ENCODE measurements at places on chromosomes 16 and 17. TPM values are rescaled to one million over a fixed set of nuclear protein-coding genes. Genes with fewer than 3 reads are reported as not detected.

- peaks cover 20% of the 10 kb centered on the region for H3K27me3 ChIP-seq
- H3K4me3 ChIP-seq = no peak overlapping the region
- no peak for DNase-seq
- H3K4me1 ChIP-seq = peaks cover 7% of the 10 kb centered on the region
Observed at GRCh38 chr16:29809031-29809747, 2.8 kb upstream of the PRRT2 start.

GRCh38 chr16:1206326-1206725, 18.7 kb downstream of the TPSG1 start:
- no peak overlapping the region for H3K4me3 ChIP-seq
- H3K36me3 ChIP-seq = peaks cover 17% of the 10 kb centered on the region
- no peak for DNase-seq
- no peaks in the 10 kb centered on the region for H3K27me3 ChIP-seq
- no peaks in the 10 kb centered on the region for H3K4me1 ChIP-seq
- no peak overlapping the region for H3K27ac ChIP-seq

GRCh38 chr17:62688398-62689160, 61.1 kb downstream of the MRC2 start:
- no peaks in the 10 kb centered on the region for H3K4me1 ChIP-seq
- H3K36me3 ChIP-seq = no peaks in the 10 kb centered on the region
- H3K27me3 ChIP-seq = no peaks in the 10 kb centered on the region
- H3K27ac ChIP-seq = no peak overlapping the region
- DNase-seq = no peak

- no peak overlapping the region for H3K27ac ChIP-seq
- H3K27me3 ChIP-seq = no peaks in the 10 kb centered on the region
- peaks cover 6% of the 10 kb centered on the region for H3K4me1 ChIP-seq
- DNase-seq = no peak
- no peaks in the 10 kb centered on the region for H3K36me3 ChIP-seq
Observed at GRCh38 chr17:37066322-37067255, 117.8 kb downstream of the AATF start.

GRCh38 chr17:81398176-81398831, 3.0 kb downstream of the BAHCC1 start:
- H3K27ac ChIP-seq = peak overlapping the region; percentile 67
- H3K27me3 ChIP-seq = peaks cover 3% of the 10 kb centered on the region
- DNase-seq = peak; percentile 74
- peak overlapping the region; percentile 87 for H3K4me3 ChIP-seq
- H3K36me3 ChIP-seq = no peaks in the 10 kb centered on the region
- H3K4me1 ChIP-seq = peaks cover 8% of the 10 kb centered on the region

GRCh38 chr16:56700195-56700594, 17.9 kb downstream of the MT1X start:
- H3K4me1 ChIP-seq = no peaks in the 10 kb centered on the region
- no peak overlapping the region for H3K4me3 ChIP-seq
- H3K36me3 ChIP-seq = no peaks in the 10 kb centered on the region

DNA sequence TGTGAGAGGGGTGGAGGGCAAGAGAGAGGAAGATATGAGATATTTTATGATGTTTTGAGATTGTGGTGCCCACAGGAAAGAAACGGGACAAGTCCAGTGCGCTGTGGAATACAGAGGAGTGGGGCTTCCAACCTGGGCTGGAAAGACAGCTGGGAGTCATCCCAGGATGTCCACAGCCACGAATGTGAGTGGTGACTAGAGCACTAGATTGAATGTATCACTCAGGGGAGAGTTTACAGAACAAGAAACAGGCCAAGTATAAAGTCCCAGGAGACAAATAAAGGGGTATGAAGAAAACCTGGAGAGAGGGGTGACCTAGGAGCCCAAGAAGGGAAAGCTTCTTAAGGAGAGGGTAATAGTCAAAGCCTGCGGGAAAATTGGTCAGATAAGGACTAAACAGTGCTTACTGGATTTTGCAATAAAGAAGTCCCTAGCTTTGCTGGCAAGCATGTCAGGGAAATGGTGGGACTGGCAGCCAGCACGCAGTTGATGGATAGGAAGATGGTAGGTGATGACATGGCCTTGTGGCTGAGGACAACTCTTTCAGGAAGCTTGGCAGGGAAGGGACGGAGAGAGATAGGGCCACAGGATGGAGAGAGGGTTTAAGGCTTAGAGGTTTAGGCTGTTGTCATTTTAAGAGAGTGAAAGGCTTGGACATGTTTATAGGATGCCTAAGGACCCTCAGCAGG, 114.5 kb downstream of the AXIN2 start:
- H3K27ac ChIP-seq = no peak overlapping the region
- no peaks in the 10 kb centered on the region for H3K4me1 ChIP-seq
- no peaks in the 10 kb centered on the region for H3K27me3 ChIP-seq

DNA sequence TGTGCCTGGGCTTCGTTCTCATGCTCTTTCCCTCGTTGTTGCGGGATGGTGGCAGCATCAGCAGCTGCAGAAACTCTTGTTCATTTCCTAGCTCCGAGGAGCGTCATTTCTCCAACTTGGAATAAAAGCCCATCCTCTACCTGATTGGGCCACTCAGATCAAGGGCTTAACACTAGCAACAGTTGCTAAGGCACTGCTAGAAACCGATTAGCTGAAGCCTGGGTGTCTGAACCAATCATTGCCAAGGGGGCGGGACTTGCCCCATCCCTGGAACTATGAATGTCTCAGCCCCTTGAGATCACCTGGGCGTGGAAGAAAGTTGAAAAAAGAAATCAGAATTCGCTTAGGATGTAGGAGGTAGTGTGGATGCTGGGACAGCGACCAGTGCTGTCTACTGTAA, 145.3 kb downstream of the FOXL1 start:
- DNase-seq = no peak
- no peak overlapping the region for H3K4me3 ChIP-seq
- H3K36me3 ChIP-seq = no peaks in the 10 kb centered on the region

- no peak overlapping the region for H3K4me3 ChIP-seq
- no peaks in the 10 kb centered on the region for H3K27me3 ChIP-seq
- DNase-seq = peak; percentile 25
- H3K4me1 ChIP-seq = peaks cover 4% of the 10 kb centered on the region
Observed at GRCh38 chr17:78583091-78583490, 5.9 kb upstream of the DNAH17 start.

- peaks cover 8% of the 10 kb centered on the region for H3K27me3 ChIP-seq
- H3K36me3 ChIP-seq = no peaks in the 10 kb centered on the region
- no peak overlapping the region for H3K27ac ChIP-seq
- H3K4me3 ChIP-seq = no peak overlapping the region
- DNase-seq = no peak
Observed at GRCh38 chr17:39011907-39012468, 44.8 kb upstream of the FBXO47 start.

GRCh38 chr17:70059071-70059470, 16.0 kb upstream of the KCNJ16 start:
- H3K36me3 ChIP-seq = no peaks in the 10 kb centered on the region
- H3K4me1 ChIP-seq = no peaks in the 10 kb centered on the region
- no peak overlapping the region for H3K4me3 ChIP-seq
- no peak for DNase-seq
- no peak overlapping the region for H3K27ac ChIP-seq

GRCh38 chr17:3890878-3891219, 2.0 kb downstream of the CAMKK1 start:
- DNase-seq = no peak
- no peak overlapping the region for H3K4me3 ChIP-seq
- no peaks in the 10 kb centered on the region for H3K27me3 ChIP-seq
- H3K36me3 ChIP-seq = peaks cover 2% of the 10 kb centered on the region

GRCh38 chr17:43400943-43401717, 2.3 kb downstream of the ARL4D start:
- H3K27ac ChIP-seq = no peak overlapping the region
- no peak overlapping the region for H3K4me3 ChIP-seq
- H3K4me1 ChIP-seq = peaks cover 3% of the 10 kb centered on the region
- DNase-seq = no peak

DNA sequence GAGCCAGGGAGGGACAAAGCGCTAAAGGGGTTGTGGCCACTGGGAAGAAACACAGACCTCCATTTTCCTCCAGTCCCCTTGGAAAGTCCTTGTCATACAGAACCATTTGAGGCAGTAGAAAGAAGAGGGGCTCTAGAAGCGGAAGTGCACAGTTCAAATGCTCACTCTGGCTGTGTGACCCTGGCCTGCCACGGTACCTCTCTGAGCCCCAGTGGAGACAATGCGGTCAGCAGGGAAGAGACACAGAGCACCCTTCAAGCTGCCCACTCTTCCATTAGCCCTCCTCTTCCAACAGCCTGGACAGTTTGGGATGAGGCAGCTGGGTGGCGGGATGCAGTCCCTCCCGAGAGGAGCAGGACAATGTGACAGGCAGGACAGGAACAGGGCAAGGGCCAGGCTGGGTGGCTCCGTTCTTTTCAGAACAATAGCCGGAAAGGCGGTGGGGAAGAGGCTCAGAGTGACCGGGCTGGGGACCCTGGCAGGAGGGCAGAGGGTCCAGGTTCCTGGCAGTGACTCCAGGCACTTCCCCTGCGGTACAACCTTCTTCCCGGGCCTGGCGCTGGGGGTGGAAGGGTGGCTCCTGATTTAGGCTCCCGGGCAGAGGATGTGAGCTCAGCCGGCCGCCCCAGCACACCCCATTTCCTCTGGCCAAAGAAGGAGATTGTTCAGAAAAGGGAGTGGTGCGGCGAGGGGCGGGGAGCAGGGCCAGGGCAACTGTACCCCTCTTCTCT, 5.6 kb downstream of the CASKIN2 start:
- DNase-seq = no peak
- H3K4me1 ChIP-seq = peaks cover 7% of the 10 kb centered on the region
- H3K27ac ChIP-seq = no peak overlapping the region
- peaks cover 89% of the 10 kb centered on the region for H3K36me3 ChIP-seq

GRCh38 chr17:65053354-65053881, 3.1 kb downstream of the GNA13 start:
- DNase-seq = no peak
- H3K27me3 ChIP-seq = no peaks in the 10 kb centered on the region
- H3K4me1 ChIP-seq = peaks cover 12% of the 10 kb centered on the region
- H3K27ac ChIP-seq = no peak overlapping the region

- no peaks in the 10 kb centered on the region for H3K36me3 ChIP-seq
- peaks cover 66% of the 10 kb centered on the region for H3K4me1 ChIP-seq
- peak; percentile 38 for DNase-seq
- no peaks in the 10 kb centered on the region for H3K27me3 ChIP-seq
- no peak overlapping the region for H3K4me3 ChIP-seq
- peak overlapping the region; percentile 94 for H3K27ac ChIP-seq
Observed at GRCh38 chr16:31129568-31130335, 5.8 kb downstream of the PRSS8 start.

- no peaks in the 10 kb centered on the region for H3K27me3 ChIP-seq
- no peak overlapping the region for H3K4me3 ChIP-seq
- DNase-seq = no peak
- no peak overlapping the region for H3K27ac ChIP-seq
- H3K4me1 ChIP-seq = no peaks in the 10 kb centered on the region
- no peaks in the 10 kb centered on the region for H3K36me3 ChIP-seq
Observed at GRCh38 chr17:31458829-31459228, 67.4 kb downstream of the RAB11FIP4 start.

DNA sequence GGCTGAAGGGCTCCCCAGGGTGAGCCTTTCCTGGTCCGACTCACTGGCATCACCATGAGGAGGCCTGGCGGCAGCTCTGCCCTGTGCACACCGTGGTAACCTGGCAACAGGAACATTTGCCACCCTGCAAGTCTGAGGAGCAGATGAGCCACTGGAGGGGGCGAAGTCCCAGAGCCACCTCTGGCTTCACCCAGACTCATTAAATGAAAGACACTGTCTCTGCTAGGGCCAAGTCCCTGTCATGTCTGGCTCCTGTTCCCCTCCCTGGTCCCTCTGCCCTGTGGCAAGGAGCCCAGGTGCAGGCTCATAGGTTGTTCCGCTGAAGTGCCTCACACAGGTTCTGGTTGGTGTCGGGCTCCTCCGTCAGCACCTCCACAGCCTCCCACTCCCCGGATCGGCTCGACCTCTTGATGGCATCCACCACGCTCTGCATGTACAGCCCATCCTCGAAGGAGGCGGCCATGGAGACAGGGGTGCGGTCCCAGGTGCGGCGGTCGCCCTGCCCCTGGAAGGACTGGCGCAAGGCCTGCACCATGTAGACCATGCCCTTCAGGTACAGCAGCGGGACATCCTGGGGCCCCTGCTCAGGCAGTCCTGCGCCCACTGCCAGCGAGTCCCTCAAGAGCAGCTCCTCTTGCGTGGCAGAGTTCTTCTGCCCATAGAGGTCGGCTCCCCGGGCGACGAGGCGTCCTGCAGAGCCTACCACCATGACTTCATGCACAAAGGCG, 8.4 kb downstream of the C16orf86 start:
- H3K4me1 ChIP-seq = no peaks in the 10 kb centered on the region
- no peak overlapping the region for H3K27ac ChIP-seq
- no peaks in the 10 kb centered on the region for H3K36me3 ChIP-seq
- no peaks in the 10 kb centered on the region for H3K27me3 ChIP-seq
- no peak overlapping the region for H3K4me3 ChIP-seq
- no peak for DNase-seq

- H3K4me1 ChIP-seq = no peaks in the 10 kb centered on the region
- no peaks in the 10 kb centered on the region for H3K27me3 ChIP-seq
- H3K36me3 ChIP-seq = no peaks in the 10 kb centered on the region
- DNase-seq = no peak
- H3K4me3 ChIP-seq = no peak overlapping the region
- H3K27ac ChIP-seq = no peak overlapping the region
Observed at GRCh38 chr16:65415460-65415859, 293.6 kb upstream of the CDH11 start.

DNA sequence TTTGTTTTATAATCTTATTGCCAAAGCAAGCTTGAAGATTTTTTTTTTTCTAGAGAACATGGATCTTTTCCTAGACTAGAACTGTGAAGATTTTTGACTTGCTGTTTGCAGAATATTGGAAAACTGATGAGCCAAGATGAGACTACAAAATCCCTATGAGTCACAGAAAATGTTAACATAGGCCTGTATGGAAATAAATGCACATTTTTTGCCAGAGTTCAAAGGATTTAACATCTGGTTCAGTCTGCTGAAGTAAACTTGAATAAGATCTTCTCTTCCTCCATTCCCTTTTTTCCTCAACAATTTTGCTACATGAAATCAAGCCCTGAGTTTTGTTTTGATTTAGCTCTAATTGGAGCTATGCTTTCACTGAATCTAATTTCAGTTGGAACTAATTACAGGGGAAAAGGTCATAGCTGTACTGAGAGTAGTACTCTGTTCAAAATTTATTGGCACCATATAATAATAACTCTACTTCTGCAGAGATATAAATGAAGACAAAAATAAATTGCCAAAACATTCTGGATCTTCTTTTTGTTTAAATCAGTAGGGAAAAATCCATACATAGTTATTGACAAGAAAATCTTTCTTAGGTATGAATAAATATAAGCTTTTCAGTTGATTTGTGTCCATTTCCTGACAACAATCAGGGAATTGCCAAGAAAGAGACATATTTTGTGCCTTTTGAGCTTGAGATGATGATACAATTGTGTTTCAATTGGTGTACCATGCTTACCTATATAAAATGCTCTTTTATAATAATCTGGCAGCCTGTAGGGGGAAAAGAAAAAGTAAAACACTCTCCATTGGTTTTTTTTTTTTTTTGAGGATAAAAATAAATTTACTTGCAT, 387.5 kb upstream of the GOT2 start:
- no peaks in the 10 kb centered on the region for H3K27me3 ChIP-seq
- no peak for DNase-seq
- no peak overlapping the region for H3K4me3 ChIP-seq
- H3K4me1 ChIP-seq = no peaks in the 10 kb centered on the region
- no peak overlapping the region for H3K27ac ChIP-seq
- no peaks in the 10 kb centered on the region for H3K36me3 ChIP-seq

- peak overlapping the region; percentile 12 for H3K27ac ChIP-seq
- H3K36me3 ChIP-seq = no peaks in the 10 kb centered on the region
Observed at GRCh38 chr17:57899822-57900221, 50.0 kb upstream of the MRPS23 start.

PRSS21 gene
- 0.15 TPM for polyA plus RNA-seq

CDRT15L2 gene
- polyA plus RNA-seq = not detected

FOXL1 gene
- 0.22 TPM for polyA plus RNA-seq

CRISPLD2 gene
- 5.1 TPM for polyA plus RNA-seq

LRRC75A gene
- polyA plus RNA-seq = 48.1 TPM

CCL4L2 gene
- not detected for polyA plus RNA-seq

CACNG5 gene
- 0.06 TPM for polyA plus RNA-seq

LITAFD gene
- polyA plus RNA-seq = not detected

NUPR1 gene
- polyA plus RNA-seq = 3.1 TPM

CRK gene
- polyA plus RNA-seq = 41.6 TPM

PPM1E gene
- 0.22 TPM for polyA plus RNA-seq
